Foreskin keratinocyte (primary cell): ENCODE measurements at places on chromosomes 12 and 14. TPM values are rescaled to one million over a fixed set of nuclear protein-coding genes. Genes with fewer than 3 reads are reported as not detected.

KRT71 gene
- not detected in 2 replicates for total RNA-seq

PPP1R3E gene
- total RNA-seq, result 2.3 and 2.6 TPM in 2 replicates

CATSPERB gene
- total RNA-seq, result 0.18 and 0.34 TPM in 2 replicates

C14orf180 gene
- total RNA-seq, result not detected in 2 replicates

PAH gene
- not detected in 2 replicates for total RNA-seq

CPNE6 gene
- not detected in 2 replicates for total RNA-seq

GRCh38 chr12:68159681-68160304, at the start of gene IFNG:
TSS of gene IFNG (minus strand) at chr12:68159740. CDS start at chr12:68159615, 125 bp downstream.
- no peak for DNase-seq

- DNase-seq, result no peak
Measured at GRCh38 chr14:88342980-88343379, 19.9 kb upstream of the KCNK10 start.

- DNase-seq, result peak; percentile 63
Measured at GRCh38 chr14:54976316-54976715, 50.6 kb downstream of the WDHD1 start.

DNA sequence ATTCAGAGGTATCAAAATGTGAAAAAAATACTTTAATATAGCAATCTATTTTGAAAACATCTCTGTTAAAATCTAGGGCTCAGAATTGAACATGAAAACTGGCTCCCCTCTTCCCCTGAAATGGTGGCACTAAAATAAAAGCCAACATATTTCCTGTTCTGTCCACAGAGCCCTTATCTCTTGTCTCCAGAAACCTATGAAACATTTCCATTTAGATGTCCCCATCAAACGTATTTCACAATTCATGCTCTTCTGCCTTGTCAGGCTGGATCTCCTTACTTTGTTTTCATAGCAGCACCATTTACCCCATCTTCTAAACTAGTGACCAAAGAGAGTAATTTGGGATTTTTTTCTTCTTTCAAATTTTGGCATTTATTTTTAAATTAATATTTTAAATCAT, 42.4 kb downstream of the PDE3A start:
- DNase-seq, result no peak

DNA sequence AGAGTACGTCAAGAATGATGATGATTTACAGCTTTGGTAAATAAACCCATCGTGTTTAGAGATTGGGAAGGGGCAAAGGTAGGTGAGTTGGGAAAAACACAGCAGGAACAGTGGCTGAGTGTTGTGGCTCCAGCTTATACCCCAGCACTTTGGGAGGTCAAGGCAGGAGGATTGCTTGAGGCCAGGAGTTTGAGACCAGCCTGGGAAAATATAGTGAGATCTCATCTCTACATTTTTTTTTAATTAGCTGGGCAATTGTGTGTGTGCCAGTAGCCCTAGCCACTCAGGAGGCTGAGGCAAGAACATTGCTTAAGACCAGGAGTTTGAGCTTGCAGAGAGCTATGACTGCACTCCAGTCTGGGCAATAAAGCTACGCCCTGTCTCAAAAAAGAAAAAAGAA, 77.1 kb downstream of the RASSF9 start:
- DNase-seq, result no peak

DNA sequence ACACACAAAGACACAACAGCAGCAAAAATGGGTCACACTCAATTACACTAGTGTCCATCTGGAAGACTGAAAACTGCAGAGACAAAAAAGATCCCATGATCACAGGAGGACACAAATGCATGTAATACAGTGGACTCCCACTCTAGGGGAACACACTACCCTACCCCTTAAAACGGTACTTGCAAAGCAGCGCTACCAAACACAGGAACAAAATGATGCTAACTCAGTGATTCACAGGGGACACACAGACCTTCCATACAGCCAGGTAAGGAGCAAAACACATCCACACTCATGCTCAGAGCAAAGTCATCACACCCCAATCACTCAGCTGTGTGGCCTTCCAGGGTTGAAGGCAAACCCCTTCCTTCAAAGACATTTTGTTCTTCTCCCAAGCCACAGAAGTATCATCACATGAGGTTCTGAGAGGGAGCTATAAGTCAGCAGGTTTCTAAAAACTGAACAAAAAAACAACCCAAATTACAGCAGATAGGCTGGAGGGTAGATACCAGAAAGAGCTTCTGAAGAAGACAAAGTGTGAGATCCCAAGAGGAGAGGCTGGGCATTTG, 14.8 kb downstream of the SMUG1 start:
- DNase-seq, result no peak

- DNase-seq, result no peak
Measured at GRCh38 chr14:30180219-30180618, 252.6 kb upstream of the PRKD1 start.

DNA sequence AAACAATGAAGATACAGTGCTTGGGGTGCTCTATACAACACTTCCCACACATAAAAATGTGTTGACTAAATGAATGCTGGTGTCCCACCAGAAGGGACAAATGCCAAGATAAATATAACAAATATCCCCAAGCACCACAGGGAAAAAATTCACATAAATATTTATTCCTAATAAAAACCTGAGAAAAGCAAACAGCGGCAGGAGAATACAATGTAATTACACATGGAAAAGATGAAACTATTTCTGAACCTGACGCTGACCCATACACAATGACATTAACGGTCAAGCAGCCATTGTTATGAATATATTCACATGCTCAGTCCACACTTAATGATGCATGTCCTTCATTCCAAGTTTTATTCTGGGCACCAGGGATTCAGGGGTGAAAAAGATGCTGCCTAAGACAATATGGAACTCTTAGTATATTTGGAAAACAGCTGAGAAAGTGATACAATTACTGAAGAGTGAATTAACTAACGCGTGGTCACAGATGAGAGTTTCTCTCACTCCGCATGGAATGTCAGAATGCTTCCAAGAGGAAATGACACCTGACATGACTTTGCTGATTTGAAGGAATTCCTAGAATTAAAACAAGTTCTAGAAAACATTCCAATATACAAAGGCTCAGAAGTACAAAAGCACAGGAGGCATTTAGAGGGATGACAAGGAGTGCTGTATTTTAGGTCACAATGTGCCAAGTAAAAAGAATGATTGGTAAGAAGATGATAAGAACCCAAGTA, 27.9 kb upstream of the PTPRR start:
- DNase-seq, result no peak

GRCh38 chr12:70721216-70721615, 84.0 kb upstream of the PTPRB start:
- DNase-seq, result no peak

GRCh38 chr14:102900631-102901571, 21.6 kb upstream of the AMN start:
- DNase-seq, result no peak

DNA sequence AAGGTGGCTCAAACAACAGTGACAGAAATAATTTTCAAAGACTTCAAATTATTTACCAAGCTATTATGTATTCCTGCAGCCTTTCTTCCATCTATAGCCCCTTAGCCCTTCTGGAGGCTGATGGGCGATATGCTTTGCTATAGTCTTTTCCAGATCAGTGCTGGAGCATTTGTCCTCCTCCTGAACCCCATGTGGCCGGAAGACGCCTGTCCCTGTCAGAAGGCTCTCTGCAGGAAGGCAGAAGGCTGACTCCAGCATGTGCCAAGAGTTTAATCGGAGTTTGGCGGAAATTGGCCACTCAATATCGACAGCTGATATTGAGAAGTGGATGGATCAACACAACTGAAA, 49.3 kb upstream of the MAX start:
- no peak for DNase-seq

DNA sequence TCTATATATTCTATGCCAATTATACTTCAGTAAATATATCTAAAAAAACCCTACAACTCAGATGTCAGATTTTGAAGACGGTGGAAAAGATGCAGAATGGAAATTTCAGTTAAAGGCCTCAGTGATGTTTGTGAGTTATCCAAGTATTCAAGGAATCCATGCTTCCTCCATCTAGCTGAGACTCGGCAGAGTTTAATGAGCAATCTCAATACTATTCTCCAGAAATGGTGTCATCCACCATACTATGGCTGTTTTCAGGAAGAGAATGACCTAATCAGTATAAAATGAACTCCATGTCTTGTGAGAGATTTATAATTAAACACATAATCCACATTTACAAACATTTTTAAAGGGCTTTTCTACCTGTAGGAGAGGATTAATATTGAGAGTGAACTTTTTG, 66.0 kb downstream of the KLHL28 start:
- peak; percentile 48 for DNase-seq

DNA sequence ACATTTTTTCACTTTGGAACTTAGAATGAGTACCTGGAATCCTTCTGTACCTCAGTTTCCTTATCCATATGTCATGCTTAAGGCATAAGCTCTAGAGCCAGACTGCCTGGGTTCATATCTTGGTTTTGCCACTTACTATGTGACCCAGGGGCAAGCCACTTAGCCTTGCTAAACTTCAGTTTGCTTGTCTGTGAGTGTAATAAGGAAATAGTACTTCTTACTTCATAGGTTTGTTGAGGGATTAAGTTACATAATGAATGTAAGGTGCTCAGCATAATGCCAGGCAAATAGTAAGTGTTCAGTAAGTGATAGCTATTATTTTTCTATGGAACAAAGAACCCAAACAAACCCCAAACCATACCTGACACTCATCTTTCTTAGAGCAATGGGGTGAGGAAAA, 225.1 kb downstream of the BCAT1 start:
- no peak for DNase-seq
